ENCODE measurements at places on chromosomes 4 and X. TPM values are rescaled to one million over a fixed set of nuclear protein-coding genes. Genes with fewer than 3 reads are reported as not detected.

- peak; percentile 21 for DNase-seq
Observed at GRCh38 chr4:156294577-156294976, 340.9 kb upstream of the CTSO start.

Gene PDGFRA
- 75.1 TPM for total RNA-seq

GRCh38 chr4:16607241-16608066 lies 291.0 kb downstream of the LDB2 start:
- DNase-seq = no peak

DNA sequence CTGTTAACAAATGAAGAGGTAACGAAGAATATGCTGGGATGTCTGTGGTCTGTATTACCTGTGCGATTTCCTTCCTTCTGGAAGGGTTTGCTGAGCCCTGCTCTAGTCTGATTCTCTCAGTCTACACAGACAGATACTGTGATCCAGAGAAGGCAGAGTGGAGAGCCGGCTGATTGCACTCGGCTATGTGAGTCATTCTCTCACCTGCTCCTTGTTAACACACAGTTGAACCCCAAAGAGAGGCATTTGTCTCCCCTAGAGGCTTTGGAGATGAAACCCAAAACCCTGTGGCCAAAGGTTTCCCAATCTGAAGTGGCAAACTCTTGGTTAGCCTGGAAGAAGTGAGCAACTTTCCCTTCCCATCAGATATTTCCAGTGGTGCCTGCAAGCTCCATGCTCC lies 78.1 kb upstream of the GPC4 start:
- DNase-seq = no peak

GRCh38 chr4:80009806-80010205 lies 63.2 kb downstream of the ANTXR2 start:
- no peak for DNase-seq

DNA sequence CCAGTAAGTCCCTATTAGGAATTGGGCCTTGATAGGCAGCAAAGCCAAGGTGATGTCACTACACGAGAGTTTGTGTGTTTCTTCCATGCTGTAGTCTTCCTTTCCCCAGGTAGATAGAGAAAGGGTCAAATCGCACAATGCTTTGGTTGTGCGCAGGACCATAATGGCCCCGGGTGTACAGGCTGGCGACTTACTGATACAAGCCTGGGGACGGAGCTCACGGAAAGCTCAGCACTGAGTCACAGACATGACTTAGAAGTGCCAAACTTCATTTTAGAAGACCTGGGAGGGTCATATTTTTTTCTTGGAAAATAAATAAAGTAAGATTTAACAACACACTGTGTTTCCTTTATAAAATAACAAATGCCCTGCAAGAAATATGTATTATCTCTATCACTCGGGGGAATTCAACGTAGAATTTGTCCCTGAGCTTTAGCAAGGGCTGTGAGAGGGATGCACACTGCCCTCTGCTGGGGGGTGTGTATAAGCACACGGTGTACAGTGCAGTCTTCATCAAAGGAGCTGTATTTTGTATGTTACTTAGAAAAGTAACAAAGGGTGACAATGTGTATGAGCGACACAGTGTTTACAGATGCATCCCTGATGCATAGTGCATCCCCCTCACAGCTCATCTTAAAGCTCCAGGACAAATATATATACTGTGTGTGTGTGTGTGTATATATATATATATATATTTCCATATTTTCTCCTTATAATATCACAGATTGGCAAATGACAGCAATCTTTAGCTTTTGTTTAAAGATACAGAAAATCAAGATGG lies 254.5 kb upstream of the VEGFC start:
- DNase-seq = peak; percentile 33

Gene NLGN4X
- total RNA-seq = 1.1 TPM

GRCh38 chrX:35919536-35920309 lies at the start of gene CFAP47:
TSS of gene CFAP47 (plus strand) at chrX:35919734. CDS start at chrX:35919800, 66 bp downstream.
- peak; percentile 2 for DNase-seq

Gene HTT
- total RNA-seq = 87.3 TPM

- no peak for DNase-seq
Observed at GRCh38 chr4:53364624-53365023, 1.2 kb downstream of the SCFD2 start.

- no peak for DNase-seq
Observed at GRCh38 chr4:16750882-16751642, 147.4 kb downstream of the LDB2 start.

Gene RASL11B
- not detected for total RNA-seq

Gene PDE5A
- 21.6 TPM for total RNA-seq

Gene DNAAF6
- not detected for total RNA-seq

DNA sequence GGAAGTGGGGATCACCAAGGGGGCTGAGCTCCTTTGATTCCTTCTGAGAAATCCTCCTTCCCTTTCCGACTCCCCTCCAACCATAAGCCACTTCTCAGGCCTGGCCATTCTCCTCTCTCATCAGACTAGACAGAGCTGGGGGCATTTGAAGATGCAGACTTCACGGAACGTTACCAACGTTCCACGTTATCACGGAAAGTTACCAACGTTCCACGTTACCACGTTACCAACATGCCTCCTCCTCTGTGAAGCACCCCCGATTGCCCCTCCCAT lies 85.4 kb upstream of the WWC2 start:
- DNase-seq = no peak

Gene TRO
- 2.4 TPM for total RNA-seq

Gene NR3C2
- 39.8 TPM for total RNA-seq

- DNase-seq = no peak
Observed at GRCh38 chr4:55736605-55737183, 82.9 kb upstream of the EXOC1L start.

Gene MAGEC3
- total RNA-seq = not detected

Gene AGTR2
- total RNA-seq = 13.4 TPM

Gene PRKG2
- total RNA-seq = 8.9 TPM

DNA sequence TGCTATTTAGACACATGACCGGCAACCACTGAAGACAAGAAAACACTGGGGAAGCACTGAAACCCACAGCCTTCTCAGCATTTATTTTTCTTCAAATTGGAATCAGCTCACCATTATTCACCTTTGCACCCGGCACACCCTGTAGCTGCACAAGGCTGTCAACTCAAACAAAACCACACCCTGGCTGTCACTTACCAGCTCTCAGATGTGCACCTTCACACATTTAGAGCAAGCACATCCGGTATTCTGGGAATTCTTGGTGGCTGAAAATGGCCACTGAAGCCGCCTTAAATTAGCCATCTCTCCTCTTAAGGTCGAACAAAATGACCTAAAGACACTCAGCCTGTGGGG lies 5.9 kb downstream of the ZFYVE28 start:
- DNase-seq = no peak

GRCh38 chr4:122764821-122765215 lies 32.3 kb downstream of the BBS12 start:
- DNase-seq = no peak
